Fibroblast of skin of right biceps (primary cell): ENCODE measurements at places on chromosomes 6 and 20.

- peak; percentile 62 for DNase-seq
Measured at GRCh38 chr20:34581341-34582184, 23.0 kb downstream of the MAP1LC3A start.

GRCh38 chr6:12356983-12357972, 67.1 kb downstream of the EDN1 start:
- DNase-seq = peak; percentile 20

- peak; percentile 91 for DNase-seq
Measured at GRCh38 chr6:162856885-162857284, 129.1 kb downstream of the PACRG start.

- no peak for DNase-seq
Measured at GRCh38 chr6:117354671-117355070, 71.1 kb downstream of the ROS1 start.

DNA sequence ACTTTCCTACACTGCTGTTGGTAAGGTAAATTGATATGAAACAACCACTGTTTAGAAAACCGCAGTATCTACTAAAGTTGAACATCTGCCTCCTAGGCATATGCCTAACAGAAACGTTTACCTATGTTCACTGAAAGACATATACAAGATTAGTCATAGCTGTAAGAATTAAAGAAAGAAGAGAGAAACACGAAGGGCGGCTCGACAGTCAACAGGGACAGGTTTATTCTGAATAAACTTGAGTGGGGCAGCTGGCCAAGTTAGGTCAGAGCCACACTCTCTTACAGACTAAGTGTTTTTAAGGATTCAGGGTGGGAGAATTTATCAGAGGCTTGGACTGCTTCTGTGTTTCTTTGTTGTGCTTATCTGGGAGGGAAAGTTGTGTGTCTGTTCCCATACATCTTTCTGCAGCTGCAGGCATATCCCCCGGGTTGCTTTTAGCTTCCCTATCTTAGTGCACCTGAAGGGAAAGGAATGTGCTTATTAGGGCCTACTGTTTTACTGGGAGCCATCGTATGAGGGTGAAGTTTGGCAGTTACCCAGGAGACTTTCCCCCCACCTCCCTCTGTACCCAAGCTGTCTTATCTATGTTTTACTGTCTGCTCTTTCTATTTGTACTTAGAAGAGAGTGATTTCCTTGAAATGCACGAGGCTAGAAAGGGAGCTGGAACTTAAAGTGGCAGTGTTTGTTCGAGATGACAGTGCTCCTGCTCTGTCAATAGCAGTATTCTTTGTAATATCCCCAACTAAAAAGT, 20.4 kb downstream of the PROCR start:
- no peak for DNase-seq

GRCh38 chr6:318243-318890, 26.1 kb downstream of the DUSP22 start:
- DNase-seq = no peak

DNA sequence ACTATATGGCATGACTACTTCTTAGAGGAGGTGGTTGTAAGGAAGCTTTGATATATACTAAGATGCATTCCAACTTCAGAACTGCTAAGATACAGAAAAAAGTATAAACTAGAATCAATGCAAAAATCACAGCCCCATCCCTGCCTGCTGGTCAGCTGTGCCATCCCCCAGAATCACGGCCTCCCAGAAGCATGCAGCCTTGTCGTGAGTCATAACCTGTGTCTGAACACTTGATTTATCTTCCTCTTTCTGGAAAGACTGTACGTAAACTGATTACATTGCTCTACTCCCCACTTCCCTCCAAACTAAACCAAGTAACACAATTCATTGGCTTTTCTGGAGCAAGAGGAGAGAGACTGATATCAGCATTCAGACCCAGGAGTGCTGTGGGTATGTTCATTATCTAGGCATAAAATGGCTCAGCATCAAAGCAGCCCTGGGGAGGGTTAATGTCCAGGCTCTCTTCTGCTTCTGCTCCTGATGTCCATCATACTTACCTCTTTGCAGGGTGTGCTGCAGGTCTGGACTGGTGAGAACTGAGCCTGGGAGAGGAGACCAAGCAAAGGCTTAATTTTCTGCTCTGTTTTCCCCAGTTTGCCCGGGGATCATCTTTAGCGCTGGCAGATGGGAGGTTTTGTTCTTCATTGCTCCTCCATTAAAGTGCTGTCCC, 18.4 kb downstream of the SCP2D1 start:
- DNase-seq = peak; percentile 23

DNA sequence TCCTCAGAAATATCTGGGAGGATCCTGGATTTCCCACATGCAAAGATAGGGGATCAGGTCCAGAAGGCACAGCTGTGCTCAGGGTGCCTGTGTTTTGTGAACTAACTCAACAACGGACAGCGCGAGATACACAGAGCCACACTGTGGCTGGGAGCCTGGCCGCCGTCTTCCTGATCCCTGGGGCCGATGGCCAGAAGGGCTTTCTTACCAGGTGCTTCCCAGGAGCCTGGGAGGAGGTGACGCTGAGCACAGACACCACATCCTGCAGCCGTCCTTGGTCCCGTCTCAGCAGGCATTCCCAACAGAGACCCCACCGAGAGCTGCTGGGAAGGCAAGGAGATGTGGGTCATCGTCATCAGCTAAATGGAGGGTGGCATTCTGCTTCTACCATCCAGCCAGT, 144.6 kb upstream of the AFDN start:
- no peak for DNase-seq

GRCh38 chr6:6521961-6522482, 66.5 kb upstream of the LY86 start:
- no peak for DNase-seq

DNA sequence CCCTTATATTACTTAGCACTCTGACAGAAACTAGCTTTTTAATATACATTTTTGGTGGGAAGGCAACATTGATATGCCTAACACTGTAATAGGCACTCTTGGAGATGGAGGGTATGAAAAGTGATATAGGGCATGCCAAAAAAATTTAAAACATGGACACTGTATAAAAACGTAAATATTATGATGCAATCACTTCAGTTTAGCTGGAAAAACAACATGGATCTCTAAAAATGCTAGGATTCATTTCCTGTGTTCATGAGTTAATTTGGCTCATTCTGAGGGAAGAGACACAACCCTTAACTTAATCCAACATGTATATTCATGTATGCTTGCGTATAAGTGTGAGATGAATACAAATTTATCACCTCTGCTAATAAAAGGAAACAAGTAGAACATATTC, 157.3 kb upstream of the TFAP2D start:
- no peak for DNase-seq

GRCh38 chr6:164551706-164552105, 757.7 kb downstream of the C6orf118 start:
- DNase-seq = no peak

- no peak for DNase-seq
Measured at GRCh38 chr6:39876826-39877225, 57.4 kb downstream of the MOCS1 start.

DNA sequence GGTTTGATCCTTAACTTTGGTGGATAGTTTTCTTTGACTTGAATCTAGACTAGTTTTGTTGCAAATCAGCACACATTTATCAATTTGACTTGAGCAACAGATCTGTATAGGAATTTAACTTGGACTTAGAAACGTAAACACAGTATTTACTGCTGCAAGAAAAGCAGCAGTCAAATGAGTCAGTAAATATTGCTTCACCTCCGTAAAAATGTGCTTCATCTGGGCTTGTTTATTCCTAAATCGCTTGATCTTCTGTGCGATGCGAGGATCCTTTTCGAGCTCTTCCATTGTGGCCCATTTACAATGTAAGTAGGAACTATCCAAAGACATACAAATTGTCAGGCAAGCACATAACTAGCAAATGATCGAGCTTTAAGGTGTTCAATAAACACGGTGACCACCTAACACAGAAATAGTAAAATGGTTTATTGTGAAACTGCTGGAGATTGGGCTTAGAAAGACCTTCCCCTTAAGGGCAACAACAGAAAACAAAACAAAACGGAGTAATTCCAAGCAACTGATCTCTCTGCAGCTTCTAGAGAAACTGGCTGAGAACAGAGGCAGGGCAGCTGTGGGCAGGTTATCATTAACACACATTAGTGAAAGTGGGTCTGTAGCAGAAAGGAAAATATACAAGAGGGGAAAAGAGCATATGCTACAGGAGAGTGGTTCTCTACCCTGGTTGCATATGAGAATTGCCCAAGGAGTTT, 120.8 kb downstream of the CHD6 start:
- DNase-seq = no peak

- peak; percentile 83 for DNase-seq
Measured at GRCh38 chr6:25458485-25458884, 179.3 kb downstream of the CARMIL1 start.

DNA sequence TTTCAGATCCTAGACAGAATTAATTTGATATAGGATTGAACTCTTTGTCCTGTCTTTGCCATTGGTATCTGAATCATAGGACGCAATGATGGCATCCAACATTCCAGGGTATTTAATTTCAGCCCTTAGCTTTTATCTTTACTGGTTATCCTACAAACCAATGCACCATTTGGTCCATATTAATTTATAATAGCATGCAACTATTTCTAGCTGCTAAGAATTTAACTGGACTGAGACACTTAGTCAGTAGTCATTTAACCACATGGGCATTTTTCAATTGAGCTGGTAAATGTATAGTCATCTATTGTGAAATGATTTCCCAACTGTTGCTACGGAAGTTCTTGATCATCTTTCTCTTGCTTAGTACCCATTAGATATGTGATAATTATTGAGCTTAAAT, 141.1 kb downstream of the CD164 start:
- DNase-seq = peak; percentile 81
